ENCODE measurements at places on chromosomes 2 and 18.

- no peak for DNase-seq
Observed at GRCh38 chr2:162768656-162769055, 69.9 kb downstream of the KCNH7 start.

DNA sequence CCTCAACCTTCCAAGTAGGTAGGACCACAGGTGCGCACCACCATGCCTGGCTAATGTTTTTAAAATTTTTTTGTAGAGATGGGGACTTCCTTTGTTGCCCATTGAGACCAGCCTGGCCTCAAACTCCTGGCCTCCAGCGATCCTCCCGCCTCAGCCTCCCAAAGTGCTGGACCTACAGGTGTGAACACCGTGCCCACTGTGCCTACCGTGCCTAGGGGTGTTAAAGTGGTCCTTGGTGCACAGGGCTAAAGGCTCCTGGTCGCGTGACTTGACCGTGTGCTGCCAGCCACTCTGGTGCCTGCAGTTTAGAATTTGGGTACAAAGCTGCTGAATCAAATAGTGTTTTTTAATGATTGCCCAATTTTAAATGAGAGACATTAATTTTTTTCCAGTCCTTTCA, 51.0 kb upstream of the KCNG2 start:
- DNase-seq, result no peak

DNA sequence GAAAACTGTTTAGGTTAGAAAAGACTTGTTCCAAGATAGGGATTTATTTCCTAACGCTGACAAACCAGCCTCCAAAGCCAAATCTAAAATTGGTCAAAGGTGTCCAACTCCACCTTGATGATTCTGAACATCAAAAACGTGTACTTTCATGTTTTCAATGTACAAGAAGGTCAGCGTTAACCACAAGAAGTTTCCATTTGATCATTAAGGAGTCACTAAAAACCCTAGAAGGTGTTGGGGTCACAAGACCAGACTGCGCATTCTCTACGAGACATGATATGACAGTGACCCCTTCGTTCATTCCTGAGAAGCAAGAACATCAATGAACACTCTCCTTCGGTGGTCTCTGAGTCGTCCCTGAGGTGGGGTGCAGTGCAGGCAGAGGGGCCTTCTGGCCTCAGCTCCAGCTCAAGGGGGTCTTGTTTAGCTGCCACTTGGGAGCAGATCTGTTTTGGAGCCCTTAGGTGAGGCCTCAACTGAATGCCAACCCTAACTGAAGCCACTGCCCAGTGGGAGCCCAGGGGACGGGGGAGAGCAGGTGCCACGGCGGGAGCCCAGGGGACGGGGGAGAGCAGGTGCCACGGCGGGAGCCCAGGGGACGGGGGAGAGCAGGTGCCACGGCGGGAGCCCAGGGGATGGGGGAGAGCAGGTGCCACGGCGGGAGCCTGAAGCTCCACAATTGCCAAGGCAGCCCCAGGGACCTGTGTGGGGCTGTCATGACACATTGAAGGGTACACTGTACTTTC, 55.2 kb downstream of the PARD6G start:
- no peak for DNase-seq

DNA sequence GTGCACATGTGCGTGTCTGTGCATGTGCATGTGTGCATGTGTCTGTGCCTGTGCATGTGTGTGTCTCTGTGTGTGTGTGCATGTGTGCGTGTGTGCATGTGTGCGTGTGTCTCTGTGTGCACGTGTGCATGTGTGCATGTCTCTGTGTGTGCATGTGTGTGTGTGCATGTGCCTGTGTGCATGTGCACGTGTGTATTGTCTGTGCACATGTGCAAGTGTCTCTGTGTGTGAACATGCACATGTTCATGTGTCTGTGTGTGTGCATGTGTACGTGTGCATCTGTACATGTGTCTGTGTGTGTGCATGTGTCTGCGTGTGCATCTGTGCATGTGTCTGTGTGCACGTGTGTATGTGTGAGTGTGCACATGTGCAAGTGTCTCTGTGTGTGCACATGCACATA, 277.3 kb downstream of the GALR1 start:
- no peak for DNase-seq

GRCh38 chr2:156625360-156626170, 189.4 kb downstream of the GPD2 start:
- no peak for DNase-seq

GRCh38 chr2:170163411-170164065, 14.4 kb upstream of the MYO3B start:
- no peak for DNase-seq

All from CD4-positive, alpha-beta T cell treated with Interleukin-10 for 1 hour (primary cell).